Purkinje cell (primary cell): ENCODE measurements at places on chromosomes 13 and 19. TPM values are rescaled to one million over a fixed set of nuclear protein-coding genes. Genes with fewer than 3 reads are reported as not detected.

Gene RNF225
- polyA plus RNA-seq, result not detected in 2 replicates

Gene CEACAM3
- not detected in 2 replicates for polyA plus RNA-seq

Gene C1QTNF9
- 0.55 TPM in 1 of 2 replicates, not detected in the other for polyA plus RNA-seq

Gene RDH13
- 3.8 and 5.6 TPM in 2 replicates for polyA plus RNA-seq

Gene YJEFN3
- polyA plus RNA-seq, result 5.5 and 14.2 TPM in 2 replicates

Gene TNNT1
- 84.0 and 98.2 TPM in 2 replicates for polyA plus RNA-seq

Gene DLEU7
- polyA plus RNA-seq, result 4.6 and 7.6 TPM in 2 replicates

Gene KLK14
- not detected in 2 replicates for polyA plus RNA-seq

Gene SELENOV
- not detected in 2 replicates for polyA plus RNA-seq

Gene FGF21
- not detected in 2 replicates for polyA plus RNA-seq

Gene PPM1N
- 0.30 TPM in 1 of 2 replicates, not detected in the other for polyA plus RNA-seq

Gene RNF113B
- 0.69 TPM in 1 of 2 replicates, not detected in the other for polyA plus RNA-seq

Gene CBARP
- polyA plus RNA-seq, result 0.25 and 0.26 TPM in 2 replicates

Gene CATSPERD
- polyA plus RNA-seq, result not detected in 2 replicates

Gene SIGLEC7
- polyA plus RNA-seq, result not detected in 2 replicates

Gene FLT3LG
- 1.0 TPM in 1 of 2 replicates, not detected in the other for polyA plus RNA-seq

Gene SHISA7
- polyA plus RNA-seq, result 0.62 TPM in 1 of 2 replicates, not detected in the other

Gene SIGLECL1
- not detected in 2 replicates for polyA plus RNA-seq

Gene ZNF835
- polyA plus RNA-seq, result 0.27 and 1.0 TPM in 2 replicates

Gene ATP4A
- polyA plus RNA-seq, result not detected in 2 replicates

Gene DMKN
- polyA plus RNA-seq, result 6.0 and 7.7 TPM in 2 replicates

Gene PODNL1
- polyA plus RNA-seq, result not detected in 2 replicates

Gene FLT1
- 1.9 and 2.2 TPM in 2 replicates for polyA plus RNA-seq

Gene CCDC106
- polyA plus RNA-seq, result 0.35 and 0.67 TPM in 2 replicates

Gene VSTM2B
- 2.0 and 7.3 TPM in 2 replicates for polyA plus RNA-seq

Gene PRTN3
- not detected in 2 replicates for polyA plus RNA-seq

Gene CLDND2
- polyA plus RNA-seq, result 3.4 and 9.2 TPM in 2 replicates
